T47D (cell line): ENCODE measurements at places on chromosomes 3 and 15.

GRCh38 chr15:63484433-63485186 is 19.8 kb upstream of the USP3 start:
- DNase-seq = no peak

GRCh38 chr3:187943677-187944389 is 198.6 kb upstream of the BCL6 start:
- DNase-seq = no peak

DNA sequence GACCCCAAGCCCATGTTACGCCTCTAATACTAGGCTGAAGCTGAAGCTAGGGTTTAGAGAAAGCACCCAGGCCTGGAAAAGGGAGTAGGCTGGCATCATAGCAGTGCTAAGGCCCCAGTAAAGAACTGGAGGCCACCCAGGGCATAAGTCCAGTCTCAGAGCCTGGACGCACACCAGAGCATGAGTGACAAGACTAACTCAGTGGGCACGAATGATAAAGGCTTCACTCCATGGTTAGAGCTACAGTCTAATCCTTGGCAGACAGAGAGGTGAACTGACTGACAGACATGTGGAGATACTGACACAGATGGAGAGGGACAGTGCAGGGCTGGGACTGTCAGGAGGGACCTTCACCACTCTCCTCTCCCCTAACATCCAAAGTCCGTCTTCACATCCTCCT is 139.8 kb downstream of the KCNMB2 start:
- DNase-seq = no peak

DNA sequence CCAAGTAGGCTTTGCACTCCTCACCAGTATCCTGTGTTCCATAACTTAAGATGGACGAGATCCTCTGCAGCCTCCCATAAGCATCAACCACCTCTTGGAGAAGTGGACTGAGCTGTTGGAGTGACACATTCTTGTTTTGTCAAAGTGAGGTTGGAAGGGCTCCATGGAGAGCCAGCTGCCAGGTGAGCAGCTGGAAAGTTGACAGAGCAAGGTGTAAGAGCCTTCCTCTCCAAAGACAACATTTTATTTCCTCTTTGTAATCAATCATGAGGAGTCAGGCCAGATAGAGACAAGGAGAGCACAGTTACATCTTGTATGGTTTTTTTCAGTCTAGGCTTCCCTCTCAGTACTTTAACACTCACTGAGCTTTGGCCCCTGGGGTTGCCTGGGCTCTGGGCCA is 5.1 kb downstream of the ABI3BP start:
- DNase-seq = no peak
